Stimulated activated CD8-positive, alpha-beta memory T cell treated with anti-CD3 and anti-CD28 coated beads, Interleukin-4, amount 100 ng/mL, for 4 hours (primary cell): ENCODE measurements at places on chromosomes 7 and 10.

DNA sequence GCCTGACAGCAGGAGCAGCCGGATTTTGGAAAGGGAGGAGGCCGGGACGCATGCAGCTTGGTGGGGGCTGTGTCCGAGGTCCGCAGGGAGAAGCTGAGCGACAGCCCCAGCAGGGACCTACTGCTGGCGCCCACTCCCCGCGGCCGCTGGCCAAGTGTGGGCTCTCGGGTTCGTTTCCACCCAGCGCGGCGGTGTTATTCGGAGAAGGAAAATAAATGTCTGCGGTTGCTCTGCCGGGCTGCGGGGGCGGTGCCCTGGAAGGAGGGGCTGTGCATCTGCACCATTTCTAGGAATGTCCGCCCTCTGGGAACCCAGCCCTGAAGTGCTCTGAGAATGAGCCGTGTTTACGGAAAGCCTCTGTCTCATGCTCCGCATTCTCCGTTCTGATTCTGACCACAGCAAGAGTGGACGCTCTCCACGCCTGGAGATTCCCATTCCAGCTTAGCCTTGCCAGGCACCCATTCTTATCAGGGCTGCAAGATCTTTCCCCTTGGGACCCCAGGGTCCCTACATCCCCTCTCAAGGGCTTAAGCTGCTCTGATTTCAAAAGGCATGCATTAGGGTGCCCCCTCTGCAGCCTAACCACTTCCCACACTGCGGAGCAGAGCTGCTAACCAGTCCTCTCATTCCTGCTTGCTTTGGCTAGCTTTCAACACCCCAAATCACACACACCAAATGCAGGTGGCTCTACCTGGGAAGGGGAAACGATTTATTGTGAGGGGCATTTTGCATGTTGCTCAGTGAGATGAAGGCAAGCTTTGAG, 256.6 kb upstream of the GLI3 start:
- no peak for DNase-seq

DNA sequence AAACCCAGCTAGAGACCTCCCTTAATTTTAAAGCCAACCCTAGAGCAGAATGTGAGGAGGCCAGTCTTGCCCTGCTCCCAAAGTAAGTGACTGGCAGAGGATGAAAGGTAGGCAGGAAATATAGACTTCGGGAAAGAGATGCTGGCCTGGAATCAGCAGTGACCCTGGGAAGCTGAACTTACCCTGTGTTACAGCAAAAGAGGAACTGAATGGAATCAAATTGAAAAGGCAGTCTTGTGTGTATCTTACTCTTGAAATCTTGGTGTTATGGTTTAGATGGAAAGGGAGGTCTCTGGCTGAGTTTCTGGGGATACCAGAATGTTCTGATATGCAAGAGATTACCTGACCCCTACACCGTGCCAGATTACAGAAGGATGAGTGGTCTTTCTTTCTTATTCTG, 7.9 kb upstream of the CFAP43 start:
- DNase-seq = no peak

- DNase-seq = no peak
Measured at GRCh38 chr7:2959103-2959680, 84.5 kb downstream of the CARD11 start.

DNA sequence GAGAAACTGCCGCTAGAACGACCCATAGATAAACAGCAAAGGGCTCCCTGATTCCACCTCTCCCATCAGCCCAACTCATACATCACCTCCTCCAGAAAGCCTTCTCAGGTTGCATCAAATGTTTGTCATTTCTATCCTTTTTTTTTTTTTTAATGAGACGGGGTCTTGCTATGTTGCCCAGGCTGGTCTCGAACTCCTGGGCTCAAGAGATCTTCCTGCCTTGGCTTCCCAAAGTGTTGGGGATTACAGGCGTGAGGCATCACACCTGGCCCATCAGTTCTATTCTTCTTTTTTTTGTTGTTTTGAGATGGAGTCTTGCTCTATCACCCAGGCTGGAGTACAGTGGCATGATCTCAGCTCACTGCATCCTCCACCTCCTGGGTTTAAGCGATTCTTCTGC, 7.0 kb downstream of the SPACDR start:
- DNase-seq = no peak

DNA sequence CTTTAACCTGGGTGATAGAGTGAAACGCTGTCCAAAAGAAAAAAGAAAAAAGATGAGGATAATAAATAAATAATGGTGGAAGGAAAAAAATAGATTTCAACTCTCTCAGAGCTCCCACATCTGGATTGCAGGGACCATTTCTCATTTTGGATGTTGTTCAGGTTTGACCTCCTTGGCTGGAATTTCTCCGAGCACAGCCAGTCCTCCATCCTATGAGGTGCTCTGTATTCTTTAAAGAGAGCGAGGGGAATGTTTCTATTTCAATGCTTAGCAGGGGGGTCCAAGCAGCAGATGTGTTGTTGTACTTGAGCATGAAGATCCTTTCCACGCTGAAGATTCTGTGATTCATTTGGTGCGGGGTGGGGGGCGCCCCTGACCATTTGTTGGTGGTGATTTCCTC, 17.7 kb upstream of the SEPHS1 start:
- DNase-seq = no peak

DNA sequence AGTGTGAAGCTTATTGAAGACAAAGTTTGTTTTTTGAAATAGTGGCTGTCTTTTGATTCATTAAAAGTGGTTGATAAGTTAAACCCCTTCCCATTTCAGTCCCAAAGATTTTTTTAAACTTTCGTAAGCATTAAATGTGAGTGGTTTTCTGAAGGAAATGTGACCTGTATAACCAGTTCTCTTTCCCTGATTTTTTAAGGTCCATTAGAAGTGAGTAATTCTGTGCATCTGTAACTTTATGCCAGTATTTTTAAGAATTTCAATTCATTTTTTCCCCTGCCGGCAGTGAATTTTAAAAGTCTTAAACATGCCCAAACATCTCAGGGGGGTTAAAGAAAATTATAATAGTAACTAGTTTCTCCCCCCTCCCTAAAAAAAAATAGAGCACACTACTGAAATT, 254.6 kb upstream of the SP8 start:
- no peak for DNase-seq

GRCh38 chr10:114303556-114303955, 64.5 kb downstream of the VWA2 start:
- no peak for DNase-seq

GRCh38 chr7:82745117-82745516, 301.5 kb upstream of the CACNA2D1 start:
- DNase-seq = no peak

DNA sequence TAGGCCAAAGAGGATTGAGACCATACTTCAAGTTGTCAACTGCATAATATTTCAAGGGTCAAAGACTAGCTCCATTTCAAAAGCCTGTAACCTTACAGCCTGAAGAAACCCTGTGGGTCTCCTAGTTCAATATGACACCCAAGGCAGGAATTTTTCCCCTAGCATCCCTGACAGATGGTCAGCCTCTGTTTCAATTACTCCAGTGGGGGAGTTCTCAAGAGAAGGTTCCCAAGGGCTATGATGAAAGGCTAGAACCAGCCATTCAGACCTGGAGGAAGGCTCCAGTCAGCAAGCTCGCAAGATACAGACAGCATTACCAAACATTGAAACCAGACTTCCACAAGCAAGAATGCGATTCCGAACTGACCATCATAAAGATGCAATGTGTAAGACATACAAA, 1.6 kb downstream of the HTR7 start:
- no peak for DNase-seq

GRCh38 chr10:30055226-30055662, 4.1 kb downstream of the JCAD start:
- DNase-seq = no peak

DNA sequence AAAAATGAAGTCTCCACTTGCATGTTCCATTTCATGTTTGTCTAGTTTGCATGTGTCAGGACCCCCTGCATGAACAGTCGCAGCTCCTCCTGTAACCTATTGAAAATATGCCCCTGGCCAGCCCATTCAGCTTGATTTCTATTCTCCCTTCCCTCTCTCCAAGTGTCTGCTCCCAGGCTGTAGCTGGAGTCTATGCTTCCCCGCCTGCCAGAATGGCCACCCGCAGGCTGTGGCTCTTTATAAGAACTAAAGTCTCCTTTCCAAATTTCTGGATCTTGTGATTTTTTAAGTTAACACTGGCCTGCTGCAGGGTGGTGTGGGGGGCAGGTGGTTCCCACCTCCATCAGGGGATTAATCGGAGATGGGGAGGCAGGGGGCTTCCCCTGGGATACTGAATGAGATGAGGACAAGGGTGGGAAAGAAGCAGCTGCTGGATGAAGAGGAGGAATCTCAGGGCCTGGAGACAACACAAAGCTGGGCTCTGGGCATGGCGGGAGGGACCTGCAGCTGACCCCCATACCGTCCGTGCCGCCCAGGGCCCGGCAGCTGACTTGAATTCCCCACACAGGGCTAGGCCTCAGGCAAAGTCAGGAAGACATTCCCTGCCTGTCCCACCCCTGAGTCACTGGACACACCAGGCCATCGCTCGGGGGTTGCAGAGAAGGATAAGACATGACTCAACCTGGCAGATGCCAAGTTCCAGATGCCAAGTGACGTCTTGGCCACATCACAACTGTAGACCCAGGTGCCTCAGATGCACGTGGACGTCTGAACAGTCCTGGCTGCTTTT, 399.5 kb upstream of the FOXK1 start:
- no peak for DNase-seq

- no peak for DNase-seq
Measured at GRCh38 chr7:106012935-106013439, 49.9 kb downstream of the CDHR3 start.

DNA sequence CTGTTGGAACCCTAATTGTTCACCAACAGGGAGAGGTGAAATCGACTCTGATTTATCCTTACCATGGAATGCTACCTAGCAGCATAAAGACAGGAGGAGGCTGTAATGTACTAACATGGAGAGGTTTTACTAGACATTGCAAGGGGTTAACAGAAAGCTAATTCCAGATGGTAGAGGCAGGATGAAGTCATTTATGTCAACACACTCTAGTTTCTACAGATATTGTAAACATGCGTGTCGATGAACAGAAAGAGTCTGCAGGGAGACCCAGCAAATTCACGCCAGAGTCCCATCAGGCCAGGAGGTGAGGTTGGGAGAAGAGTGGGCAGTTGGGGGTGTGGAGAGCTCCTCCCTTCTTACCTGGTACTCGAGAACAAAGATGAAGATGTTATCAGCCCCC, 7.0 kb downstream of the NPC1L1 start:
- no peak for DNase-seq

GRCh38 chr10:119786117-119786769, 60.4 kb downstream of the INPP5F start:
- DNase-seq = no peak

GRCh38 chr10:121854809-121855445, 72.9 kb downstream of the ATE1 start:
- no peak for DNase-seq

DNA sequence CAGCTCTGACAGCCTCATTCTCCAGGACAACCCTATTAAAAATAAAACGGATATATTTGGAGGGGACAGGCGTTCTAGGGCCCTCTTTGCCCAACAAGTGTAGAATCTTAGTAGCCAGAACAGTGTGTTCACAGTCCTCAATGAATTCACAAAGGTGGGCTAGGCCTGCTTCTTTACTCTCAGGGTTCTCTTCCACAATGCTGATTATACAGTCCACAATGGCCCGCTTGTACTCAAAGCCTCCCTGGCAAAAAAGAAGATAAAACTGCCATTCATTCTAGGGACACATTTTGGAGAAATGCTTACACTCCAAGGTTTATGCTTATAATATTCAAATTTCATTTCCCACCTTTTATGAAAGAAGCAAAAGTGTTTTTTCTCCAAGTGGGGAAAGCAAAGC, 62.6 kb downstream of the MEST start:
- DNase-seq = no peak

DNA sequence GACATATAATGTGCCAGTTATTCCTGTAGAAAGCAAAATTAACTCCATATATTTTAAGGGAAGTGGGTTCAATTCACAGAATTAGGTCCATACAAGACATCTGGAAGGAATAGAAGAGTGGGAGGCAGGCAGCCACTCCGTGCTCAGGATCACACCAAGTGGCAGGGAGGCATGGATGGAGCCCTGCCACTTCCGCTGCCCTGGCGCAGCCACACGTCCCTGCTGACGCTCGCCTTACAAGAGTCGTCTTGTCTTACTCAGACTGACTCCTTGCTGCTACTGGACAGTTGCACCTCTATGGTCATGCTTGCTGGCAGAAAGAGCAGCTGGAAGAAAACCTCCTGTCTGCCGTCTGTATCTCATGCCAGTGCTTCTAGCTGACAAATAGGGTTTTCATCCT, 579.9 kb upstream of the POM121L12 start:
- no peak for DNase-seq

GRCh38 chr10:109348324-109348723, 575.0 kb downstream of the XPNPEP1 start:
- no peak for DNase-seq

DNA sequence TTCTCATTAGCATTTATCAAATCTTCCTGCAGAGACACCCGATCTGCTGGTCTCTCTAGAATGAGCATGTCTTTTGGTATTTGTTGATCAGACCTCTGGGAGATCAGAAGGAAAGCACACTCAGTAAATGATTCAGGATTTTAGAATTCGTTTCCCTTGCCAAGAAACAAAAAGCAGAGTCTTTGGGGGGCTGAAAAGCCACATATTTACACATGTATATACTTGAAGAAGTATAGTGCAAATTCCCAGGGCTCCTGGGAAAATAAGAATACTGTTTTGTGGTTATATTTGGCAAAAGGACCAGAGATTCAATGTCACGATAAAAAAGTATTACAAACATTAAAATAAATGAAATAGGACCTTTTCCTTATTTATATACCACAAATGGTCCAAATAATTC, 100.2 kb downstream of the AGMO start:
- DNase-seq = no peak

- DNase-seq = no peak
Measured at GRCh38 chr7:1750541-1751021, 80.5 kb downstream of the ELFN1 start.

DNA sequence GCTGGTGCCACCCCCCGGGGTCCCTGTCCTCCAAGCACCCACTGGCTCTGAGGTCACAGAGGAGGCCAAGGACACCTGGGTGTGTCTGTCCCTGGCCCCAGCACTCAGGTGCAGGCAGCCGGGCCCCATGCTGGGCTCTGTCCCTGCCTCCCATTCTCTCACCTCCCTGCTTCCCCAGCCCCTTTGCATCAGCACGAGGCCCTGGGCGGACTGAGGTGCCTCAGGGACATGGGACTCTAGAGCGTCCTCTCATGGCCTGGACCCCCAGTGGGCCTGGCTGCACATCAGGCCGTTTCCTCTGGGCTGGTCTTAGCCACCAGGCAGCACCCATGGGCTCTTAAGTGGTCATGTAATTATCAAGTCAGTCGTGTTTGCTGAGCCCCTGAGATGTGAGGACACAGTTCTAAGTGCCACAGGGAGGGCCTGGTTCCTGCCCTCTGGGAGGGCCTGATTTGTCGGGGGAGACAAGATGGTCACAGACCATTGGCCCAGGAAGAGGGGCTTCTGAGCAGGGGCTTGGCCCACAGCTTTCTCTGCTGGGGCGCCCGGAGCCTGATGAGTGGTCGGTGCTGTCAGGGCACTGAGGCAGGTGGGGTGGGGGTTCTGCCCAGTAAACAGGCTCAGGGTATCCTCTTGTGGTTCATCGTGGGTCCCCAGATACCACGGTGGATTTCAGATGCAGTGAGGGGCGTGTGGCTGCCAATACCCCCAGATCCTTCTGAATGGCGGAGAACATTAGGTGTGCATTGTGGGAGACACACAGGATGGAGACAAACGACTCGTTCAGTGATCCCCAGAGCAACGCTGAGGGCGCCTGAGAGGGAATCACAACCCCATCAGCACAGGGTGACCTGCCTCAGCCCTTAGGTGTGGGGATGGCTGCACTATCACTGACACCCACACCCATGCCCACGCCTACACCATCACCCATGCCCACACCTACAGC, 152.5 kb downstream of the WDR37 start:
- DNase-seq = no peak

- DNase-seq = no peak
Measured at GRCh38 chr7:129470411-129470810, 31.9 kb upstream of the SMKR1 start.
